Stimulated activated CD8-positive, alpha-beta memory T cell treated with anti-CD3 and anti-CD28 coated beads, Interleukin-2, amount 100 ng/mL, for 1 hour (primary cell): ENCODE measurements at places on chromosomes 16 and 17.

GRCh38 chr17:18084256-18084655 is 3.5 kb upstream of the DRG2 start:
- no peak for DNase-seq

DNA sequence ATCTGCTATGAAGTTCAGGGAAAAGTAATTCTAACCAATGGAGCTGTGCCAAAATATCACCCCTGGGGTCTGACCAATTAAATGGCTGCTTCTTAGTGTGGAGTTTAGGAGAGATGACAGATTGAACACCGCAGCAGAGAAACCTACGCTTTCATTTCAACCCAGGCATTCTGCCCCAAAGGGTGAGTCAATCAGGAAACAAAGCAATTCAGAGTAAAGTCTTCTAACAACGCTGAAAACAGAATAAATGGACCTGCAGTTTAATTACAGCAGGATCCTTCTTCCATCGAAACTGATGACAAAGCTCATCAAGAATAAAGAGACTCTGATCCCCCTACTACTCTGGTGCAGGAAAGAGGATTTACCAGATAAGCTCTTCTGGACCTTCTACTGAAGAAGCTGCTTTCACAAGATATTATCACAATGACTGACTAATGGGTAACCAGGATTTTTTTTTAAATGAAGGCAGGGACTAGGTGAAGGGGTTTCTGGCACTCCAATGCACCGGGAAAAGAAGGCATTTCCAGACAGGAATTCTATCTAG is 16.7 kb downstream of the RFFL start:
- peak; percentile 14 for DNase-seq

- DNase-seq, result no peak
Observed at GRCh38 chr16:58855291-58855863, 121.3 kb upstream of the GOT2 start.

GRCh38 chr17:68299817-68300216 is 8.5 kb downstream of the ARSG start:
- no peak for DNase-seq

- no peak for DNase-seq
Observed at GRCh38 chr17:77391668-77392375, 251.1 kb downstream of the SEC14L1 start.

DNA sequence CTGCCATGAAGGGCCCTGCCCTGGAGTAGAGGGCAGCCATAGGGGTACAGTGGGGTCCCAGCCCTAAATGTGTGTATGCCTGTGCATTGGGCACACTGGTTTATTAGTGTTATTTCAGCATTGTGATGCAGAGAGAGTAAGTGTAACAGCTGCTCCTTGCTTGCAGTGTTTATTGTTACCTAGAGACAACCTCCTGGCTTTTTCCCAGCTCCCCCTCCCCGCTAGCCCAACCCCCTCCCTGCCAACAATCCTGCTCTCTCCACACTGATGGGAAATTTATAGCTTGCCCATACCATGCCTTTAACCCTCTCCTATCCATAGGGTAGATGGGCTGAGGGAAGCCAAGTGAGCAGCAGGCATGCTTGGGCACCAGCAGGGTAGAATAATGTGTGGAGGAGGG is 51.3 kb downstream of the NEUROD2 start:
- no peak for DNase-seq

DNA sequence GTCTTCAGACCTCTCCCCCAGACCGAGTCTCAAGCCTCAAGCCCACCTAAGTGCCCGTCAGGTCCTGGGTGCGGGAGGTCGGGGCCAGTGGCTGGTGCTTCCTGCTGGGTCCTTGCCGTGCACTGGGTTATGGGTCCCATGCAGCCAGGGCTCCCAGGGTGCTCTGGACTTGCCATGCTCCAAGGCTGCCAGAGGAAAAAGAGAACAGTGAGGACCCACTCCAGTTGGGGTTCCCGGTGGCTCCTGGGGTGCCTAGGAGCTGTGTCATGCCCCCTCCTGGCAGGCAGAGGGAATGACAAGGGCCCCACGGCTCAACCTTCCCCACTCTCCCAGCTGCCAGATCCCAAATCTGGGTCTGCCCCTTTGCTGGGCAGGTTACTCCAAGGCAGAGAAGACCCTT is 3.8 kb downstream of the SNX20 start:
- no peak for DNase-seq

DNA sequence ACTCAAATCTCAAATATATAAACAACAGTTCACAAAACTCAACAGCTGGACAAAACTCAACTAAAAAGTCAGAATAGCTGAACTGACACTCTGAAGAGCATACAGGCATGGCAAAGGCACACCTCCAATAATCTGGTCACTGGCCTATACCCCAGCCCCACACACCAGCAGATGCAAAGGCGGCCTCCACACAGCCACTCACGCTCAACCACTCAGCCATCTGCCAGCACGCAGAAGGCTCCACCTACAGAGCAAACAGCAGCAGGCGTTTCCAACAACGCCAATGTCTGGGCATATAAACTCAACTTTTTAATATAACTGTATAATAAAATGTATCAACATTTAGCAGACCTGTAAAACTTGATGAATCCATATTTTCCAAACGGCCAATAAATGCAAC is 17.2 kb downstream of the USP7 start:
- DNase-seq, result no peak
